Mesothelial cell of epicardium (in vitro differentiated cells): ENCODE measurements at places on chromosomes 3 and 15. TPM values are rescaled to one million over a fixed set of nuclear protein-coding genes. Genes with fewer than 3 reads are reported as not detected.

Gene HYAL2
- 71.5 to 76.3 TPM (median 75.1 TPM) in 3 replicates for total RNA-seq

- no peaks in the 10 kb centered on the region for H3K36me3 ChIP-seq
- H3K4me1 ChIP-seq = peaks cover 3% of the 10 kb centered on the region
- no peak overlapping the region for H3K4me3 ChIP-seq
- no peaks in the 10 kb centered on the region for H3K27me3 ChIP-seq
Observed at GRCh38 chr3:126311338-126311978, 45.8 kb downstream of the KLF15 start.

- H3K4me1 ChIP-seq = no peaks in the 10 kb centered on the region
- no peaks in the 10 kb centered on the region for H3K27me3 ChIP-seq
Observed at GRCh38 chr3:43345877-43346276, 59.5 kb downstream of the SNRK start.

Gene WDR72
- total RNA-seq = 0.25 to 0.45 TPM (median 0.31 TPM) in 3 replicates

GRCh38 chr3:49903451-49904424 is at the start of gene MST1R:
MST1R (minus strand) TSS chr3:49903873; CDS start chr3:49903609, 264 bp downstream.
- no peaks in the 10 kb centered on the region for H3K36me3 ChIP-seq
- no peak within 1 kb of the TSS for H3K27ac ChIP-seq
- H3K27me3 ChIP-seq = no peaks in the 10 kb centered on the region
- peak; percentile 77 for DNase-seq
- H3K4me3 ChIP-seq = peak within 1 kb of the TSS; percentile 63
- peaks cover 9% of the 10 kb centered on the region for H3K4me1 ChIP-seq

Gene NCK1
- total RNA-seq = 27.9 to 33.4 TPM (median 31.0 TPM) in 3 replicates

Gene SCAANT1
- not detected in 3 replicates for total RNA-seq

Gene SLC4A7
- 43.3 to 48.2 TPM (median 46.3 TPM) in 3 replicates for total RNA-seq

GRCh38 chr15:39784638-39785037 is 2.0 kb upstream of the FSIP1 start:
- H3K4me1 ChIP-seq = peaks cover 34% of the 10 kb centered on the region
- no peak for DNase-seq
- H3K36me3 ChIP-seq = no peaks in the 10 kb centered on the region
- no peak overlapping the region for H3K4me3 ChIP-seq
- peak overlapping the region; percentile 39 for H3K27ac ChIP-seq

DNA sequence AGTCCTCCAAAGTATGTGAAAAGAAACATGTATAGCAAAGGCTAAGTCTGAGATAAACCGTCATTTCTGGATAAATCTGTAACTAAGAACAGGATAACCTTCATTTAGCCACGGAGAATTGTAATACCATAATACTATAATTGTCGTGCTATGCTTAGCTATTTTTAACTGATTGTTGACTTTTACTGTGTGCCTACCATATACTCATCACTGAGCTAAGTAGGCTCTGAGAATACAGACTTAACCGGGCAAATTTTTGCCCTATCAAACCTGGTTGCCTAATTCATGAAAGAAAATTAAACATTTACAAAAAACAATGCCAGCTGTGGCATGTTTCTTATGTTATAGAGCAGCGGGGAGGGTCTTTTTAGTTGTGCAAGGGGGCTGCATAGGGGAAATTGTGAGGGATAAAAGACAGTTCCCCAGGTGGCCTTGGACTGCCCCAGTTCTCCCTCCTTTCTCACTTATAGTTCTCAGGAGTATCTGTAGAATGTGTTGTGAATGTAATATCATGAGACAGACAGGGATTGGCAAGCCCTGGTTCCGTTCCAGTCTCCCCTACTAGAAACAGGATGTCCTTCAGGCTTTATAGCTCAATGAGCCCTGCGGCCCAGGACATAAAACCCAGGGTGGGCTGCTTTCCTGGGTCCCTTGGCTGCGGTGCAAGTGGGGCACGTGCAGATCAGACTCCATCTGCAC is 318.5 kb downstream of the GBE1 start:
- H3K27me3 ChIP-seq = no peaks in the 10 kb centered on the region
- no peak for DNase-seq
- no peak overlapping the region for H3K4me3 ChIP-seq
- no peaks in the 10 kb centered on the region for H3K4me1 ChIP-seq
- H3K36me3 ChIP-seq = no peaks in the 10 kb centered on the region
- H3K27ac ChIP-seq = no peak overlapping the region

Gene DIS3L
- 34.7 to 39.2 TPM (median 36.4 TPM) in 3 replicates for total RNA-seq

DNA sequence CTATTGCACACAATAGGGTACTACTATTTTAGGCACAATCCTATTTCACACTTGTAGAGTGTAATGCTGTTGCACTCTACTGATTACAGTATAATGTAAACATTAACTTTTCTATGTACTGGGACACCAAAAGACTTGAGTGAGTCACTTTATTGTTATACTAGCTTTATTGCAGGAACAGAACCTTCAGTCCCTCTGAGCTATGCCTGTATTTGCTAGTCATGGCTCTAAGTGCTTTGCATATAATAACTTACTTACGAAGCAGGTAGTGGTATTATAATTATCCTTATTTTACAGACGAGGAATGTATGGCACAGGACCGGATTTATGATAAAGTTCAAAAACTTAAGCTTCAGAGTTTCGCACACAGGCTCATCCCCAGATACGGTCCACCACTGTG is 106.6 kb upstream of the SLC6A6 start:
- no peaks in the 10 kb centered on the region for H3K27me3 ChIP-seq
- no peak overlapping the region for H3K4me3 ChIP-seq
- peaks cover 13% of the 10 kb centered on the region for H3K4me1 ChIP-seq
- no peak for DNase-seq
- H3K36me3 ChIP-seq = no peaks in the 10 kb centered on the region
- H3K27ac ChIP-seq = no peak overlapping the region

GRCh38 chr3:2958551-2958950 is 151.6 kb downstream of the IL5RA start:
- DNase-seq = no peak
- H3K27me3 ChIP-seq = no peaks in the 10 kb centered on the region
- H3K4me3 ChIP-seq = no peak overlapping the region
- H3K27ac ChIP-seq = peak overlapping the region; percentile 1
- peaks cover 17% of the 10 kb centered on the region for H3K4me1 ChIP-seq
- no peaks in the 10 kb centered on the region for H3K36me3 ChIP-seq

- H3K27ac ChIP-seq = no peak overlapping the region
- H3K4me3 ChIP-seq = no peak overlapping the region
- H3K36me3 ChIP-seq = no peaks in the 10 kb centered on the region
- H3K27me3 ChIP-seq = no peaks in the 10 kb centered on the region
- no peak for DNase-seq
Observed at GRCh38 chr15:48132874-48133273, 12.1 kb downstream of the SLC24A5 start.

- no peak overlapping the region for H3K4me3 ChIP-seq
- no peak for DNase-seq
- no peak overlapping the region for H3K27ac ChIP-seq
- H3K27me3 ChIP-seq = peaks cover 56% of the 10 kb centered on the region
Observed at GRCh38 chr15:101470548-101471239, 18.8 kb downstream of the PCSK6 start.

DNA sequence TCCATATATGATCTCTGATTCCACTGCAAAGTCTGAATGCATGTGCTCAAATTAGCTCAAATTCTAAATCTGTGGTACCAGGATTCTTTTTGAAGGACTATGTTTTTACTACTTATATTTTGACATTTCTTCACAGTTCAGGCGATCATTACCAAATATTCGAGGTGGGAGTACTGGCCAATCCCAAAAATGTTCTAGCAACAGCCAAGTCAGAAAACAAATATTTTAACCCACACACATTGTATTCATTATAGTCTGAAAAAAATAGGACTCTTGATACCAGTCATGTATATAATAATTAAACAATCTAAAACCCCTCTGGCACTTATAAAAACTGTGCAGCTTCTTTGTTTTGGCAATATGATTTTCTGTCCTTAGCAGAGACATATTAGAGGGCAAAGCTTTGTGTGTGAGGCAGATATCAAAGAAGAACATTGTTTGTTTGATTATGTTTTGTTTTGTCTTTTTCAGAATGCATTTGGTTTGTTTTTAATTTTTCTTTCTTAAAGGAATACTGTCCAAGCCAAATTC is 37.4 kb downstream of the FGF7 start:
- no peak overlapping the region for H3K27ac ChIP-seq
- no peak for DNase-seq
- H3K27me3 ChIP-seq = no peaks in the 10 kb centered on the region
- no peak overlapping the region for H3K4me3 ChIP-seq
- no peaks in the 10 kb centered on the region for H3K36me3 ChIP-seq
- H3K4me1 ChIP-seq = peaks cover 39% of the 10 kb centered on the region

DNA sequence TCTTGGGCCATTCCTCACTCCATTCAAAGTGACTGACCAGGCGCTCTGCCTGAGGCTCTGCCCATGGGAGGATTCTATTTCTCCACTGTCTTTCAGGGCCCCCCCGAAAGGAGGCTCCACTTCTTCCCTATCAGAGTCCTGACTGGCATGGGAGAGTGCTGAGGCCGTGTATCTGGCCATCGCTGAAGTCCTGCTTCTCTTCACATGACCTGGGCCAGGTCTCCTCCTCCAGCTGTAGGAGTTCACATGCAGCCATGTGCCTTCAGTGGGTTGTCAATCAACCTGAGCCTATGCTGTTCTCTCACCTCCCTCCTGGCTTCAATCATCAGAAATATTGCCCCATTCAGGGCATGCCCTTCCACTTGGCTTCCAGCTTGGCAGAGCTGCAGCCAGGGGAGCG is 12.8 kb upstream of the APBA2 start:
- no peak overlapping the region for H3K4me3 ChIP-seq
- H3K4me1 ChIP-seq = no peaks in the 10 kb centered on the region
- no peaks in the 10 kb centered on the region for H3K36me3 ChIP-seq
- no peaks in the 10 kb centered on the region for H3K27me3 ChIP-seq
- DNase-seq = no peak

DNA sequence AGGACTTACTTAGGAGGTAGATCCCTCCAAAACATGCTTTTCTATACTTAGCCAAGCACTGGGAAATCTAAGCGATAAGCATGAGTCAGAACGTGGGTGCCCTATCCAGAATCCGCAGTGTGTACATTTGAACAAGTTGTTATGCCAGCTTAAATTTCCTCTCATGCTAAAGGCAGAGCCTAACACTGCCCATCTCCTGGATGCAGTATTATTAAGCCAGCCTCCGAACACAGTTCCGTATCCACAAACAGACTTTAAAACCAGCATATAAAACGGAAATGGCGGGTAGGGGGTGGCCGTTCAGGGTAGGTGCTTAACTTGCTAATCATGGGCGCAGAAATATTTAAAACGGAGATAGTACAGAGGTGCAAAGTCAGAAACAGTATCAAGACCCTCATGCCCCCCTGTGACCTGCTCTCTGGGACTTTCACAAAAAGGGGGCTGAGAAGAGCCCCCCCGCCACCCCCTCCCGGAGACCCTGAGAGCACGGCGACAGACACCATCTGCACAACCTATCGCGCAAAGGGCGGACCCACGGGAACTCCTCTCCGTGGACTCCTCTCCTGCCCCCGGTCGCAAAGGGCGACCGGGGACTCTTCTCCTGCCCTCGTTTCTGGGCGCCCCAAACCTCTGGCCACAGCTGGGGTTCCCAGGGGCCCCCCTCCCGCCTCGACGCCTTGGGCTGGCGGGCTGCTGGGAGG is 889 bp upstream of the LRRIQ4 start:
- H3K4me1 ChIP-seq = peaks cover 22% of the 10 kb centered on the region
- peaks cover 10% of the 10 kb centered on the region for H3K36me3 ChIP-seq
- no peak for DNase-seq
- no peaks in the 10 kb centered on the region for H3K27me3 ChIP-seq
- peak overlapping the region; percentile 90 for H3K27ac ChIP-seq
